Pancreas (tissue), 10 donors: ENCODE measurements at places on chromosomes 6 and 20. TPM values are rescaled to one million over a fixed set of nuclear protein-coding genes. Genes with fewer than 3 reads are reported as not detected.

DNA sequence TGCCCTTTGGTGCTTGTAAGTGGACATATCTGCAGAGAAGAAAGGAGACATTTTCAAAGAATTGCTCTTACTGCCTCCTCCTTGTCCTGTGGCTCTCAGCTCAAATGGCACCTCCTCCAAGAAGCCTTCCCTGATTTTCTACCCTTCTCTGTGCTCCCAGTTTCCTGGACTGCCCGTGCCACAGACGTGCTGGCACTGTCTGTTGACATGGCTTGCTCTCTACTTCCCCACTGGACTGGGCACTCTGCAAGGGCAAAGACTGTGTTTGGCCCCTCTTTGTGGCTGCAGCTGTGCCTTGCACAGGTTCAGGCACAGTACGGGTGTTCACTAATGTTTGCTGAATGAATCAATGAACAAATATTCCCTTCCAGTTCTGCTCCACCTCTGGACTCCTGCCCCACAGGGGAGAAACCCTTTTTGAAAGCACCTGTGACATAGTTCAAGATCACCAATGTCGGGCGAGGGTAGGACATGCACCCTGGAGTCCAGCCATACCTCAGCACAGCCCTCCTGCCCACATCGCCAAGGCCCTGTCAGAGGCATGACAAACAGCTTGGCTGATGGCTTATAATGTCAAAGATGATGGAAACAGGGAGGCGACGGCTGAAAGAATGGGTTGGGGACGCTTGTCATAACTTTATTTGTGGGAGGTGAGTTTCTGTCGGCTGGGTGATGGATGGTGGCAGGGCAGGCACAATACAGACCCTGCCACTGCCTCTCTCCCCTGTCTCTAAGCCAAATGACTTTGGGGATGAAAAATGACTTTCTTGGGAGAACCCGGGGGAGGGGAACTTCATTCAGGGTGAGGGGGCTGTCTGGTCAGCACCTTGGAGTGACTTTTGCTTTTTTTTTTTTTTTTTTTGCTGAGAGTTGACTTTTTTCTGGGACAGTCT is 15.6 kb upstream of the CTNNBL1 start:
- DNase-seq = no peak

- DNase-seq = no peak
These were observed 120.1 kb downstream of the SNX5 start for GRCh38 chr20:17848249-17849048.

DNA sequence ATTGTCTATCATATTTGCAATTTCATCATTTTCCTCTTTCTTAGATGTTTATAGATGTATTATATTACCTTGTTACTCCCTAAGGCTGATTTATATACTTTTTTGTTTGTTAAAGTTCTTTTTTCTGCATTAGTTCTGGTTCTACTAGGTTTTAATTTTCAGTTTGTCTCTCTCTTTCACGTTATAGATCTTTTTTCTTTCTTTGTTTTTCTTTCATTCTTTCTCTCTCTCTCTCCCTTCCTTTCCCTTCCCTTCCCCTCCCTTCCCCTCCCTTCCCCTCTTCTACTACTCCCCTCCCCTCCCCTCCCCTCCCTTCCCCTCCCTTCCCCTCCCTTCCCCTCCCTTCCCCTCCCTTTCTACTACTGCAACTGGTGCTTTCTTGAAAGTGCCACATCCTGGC is 345.3 kb downstream of the CENPW start:
- DNase-seq = no peak

GRCh38 chr20:43372051-43372450 is 85.6 kb upstream of the SRSF6 start:
- no peak for DNase-seq

- no peak for DNase-seq
These were observed 626.1 kb downstream of the COL12A1 start for GRCh38 chr6:74579794-74580193.

- DNase-seq = peak; percentile 90
These were observed at the start of gene BACH2 for GRCh38 chr6:90296341-90297114. Gene BACH2, minus strand, starts transcription at chr6:90296843. Its CDS starts 287,999 bp downstream, at chr6:90008844.

SMPDL3A gene
- 8.7 TPM for total RNA-seq

ABHD12 gene
- total RNA-seq = 59.1 TPM

SLC35D3 gene
- not detected for total RNA-seq

ZNF831 gene
- 0.20 TPM for total RNA-seq
